ENCODE measurements at places on chromosomes 16 and 17.

- no peak for DNase-seq
These were observed 11.9 kb upstream of the PITPNM3 start for GRCh38 chr17:6568184-6568758.

DNA sequence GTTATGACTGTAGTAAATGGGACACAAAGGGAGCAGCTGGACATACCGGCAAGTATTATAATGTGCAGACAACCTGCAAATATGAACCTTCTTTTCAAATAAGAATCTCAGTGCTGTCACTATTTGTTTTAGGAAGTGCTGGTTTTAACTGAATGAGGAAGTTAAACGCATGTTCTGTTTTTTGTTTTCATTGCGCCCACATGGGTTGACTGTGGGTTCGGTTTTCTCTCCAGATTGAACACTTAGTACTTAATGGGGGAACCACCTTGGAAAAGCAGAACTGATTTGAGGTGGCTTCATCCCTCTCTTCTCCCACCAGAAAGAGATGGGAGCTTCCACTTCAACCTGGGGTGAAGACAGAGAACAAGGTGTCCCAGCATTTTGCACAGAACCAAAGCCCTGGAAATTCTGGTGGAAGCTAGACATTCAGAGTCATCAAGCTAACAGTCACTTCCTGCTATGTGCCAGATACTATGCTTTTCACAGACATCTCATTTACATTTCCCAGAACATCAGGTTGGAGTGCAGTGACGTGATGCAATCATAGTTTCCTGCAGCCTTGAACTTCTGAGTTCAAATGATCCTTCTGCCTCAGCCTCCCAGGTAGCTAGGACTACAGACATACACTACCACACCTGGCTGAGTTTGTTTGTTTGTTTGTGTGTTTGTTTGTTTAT lies 149.8 kb downstream of the CDH13 start:
- DNase-seq: no peak

DNA sequence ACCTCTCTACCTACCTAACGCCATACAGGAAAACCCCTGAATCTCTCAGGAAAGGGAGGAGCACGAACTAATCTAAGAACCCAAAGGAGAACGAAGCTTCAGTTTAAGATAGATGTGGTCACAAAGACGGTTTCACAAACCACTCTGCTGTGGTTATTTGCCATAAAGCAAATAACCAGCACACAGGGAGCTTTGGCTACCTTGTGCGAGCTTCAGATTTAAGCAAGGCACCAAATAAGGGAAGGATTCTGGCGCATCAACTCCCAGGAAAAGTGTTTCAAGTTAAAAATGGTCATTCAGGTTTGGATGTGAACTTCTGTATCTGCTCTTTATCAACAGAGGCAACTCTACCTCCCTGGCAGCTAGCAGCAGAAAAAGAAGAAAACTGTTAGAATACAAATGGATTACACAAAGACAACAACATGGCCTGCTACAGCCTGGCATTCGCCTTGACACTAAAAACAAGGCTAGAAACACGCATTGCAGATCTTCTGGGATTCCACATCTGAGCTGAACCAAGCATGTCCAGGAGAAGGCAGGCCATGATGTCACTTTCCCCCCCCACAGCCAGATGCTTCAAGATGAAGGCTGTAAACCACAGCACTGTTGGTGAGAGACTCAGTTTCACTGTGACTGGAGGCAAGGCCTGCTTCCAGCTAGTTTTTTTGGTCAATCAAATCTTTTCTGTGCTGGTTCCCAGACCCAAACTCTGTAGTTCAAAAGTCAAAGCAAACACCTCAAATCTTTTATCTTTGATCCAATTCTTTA lies 43.6 kb downstream of the SMG6 start:
- peak; percentile 45 for DNase-seq

GRCh38 chr16:49635009-49635350 lies 220.9 kb downstream of the ZNF423 start:
- no peak for DNase-seq

DNA sequence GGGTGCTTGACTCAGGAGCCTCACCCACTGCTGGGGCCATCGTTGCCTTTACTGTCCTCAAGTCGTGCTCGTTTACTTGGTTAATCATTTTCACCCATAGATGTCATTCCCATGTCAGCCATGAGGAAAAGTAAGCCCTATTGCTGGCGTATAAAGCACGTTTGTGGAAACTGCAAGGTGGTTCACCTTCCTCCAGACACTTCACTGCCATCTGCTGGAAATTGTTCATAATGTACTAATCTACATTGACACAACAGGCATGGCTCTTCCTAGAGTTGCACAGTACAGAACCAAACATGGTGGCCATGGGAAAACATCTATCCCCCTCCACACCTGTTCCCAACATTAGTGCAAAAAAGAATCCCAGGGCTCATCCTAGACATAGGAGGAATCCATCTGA lies 116.6 kb downstream of the ZNF18 start:
- no peak for DNase-seq

- DNase-seq: peak; percentile 86
These were observed 3.3 kb upstream of the PPP1R1B start for GRCh38 chr17:39623356-39623950.

DNA sequence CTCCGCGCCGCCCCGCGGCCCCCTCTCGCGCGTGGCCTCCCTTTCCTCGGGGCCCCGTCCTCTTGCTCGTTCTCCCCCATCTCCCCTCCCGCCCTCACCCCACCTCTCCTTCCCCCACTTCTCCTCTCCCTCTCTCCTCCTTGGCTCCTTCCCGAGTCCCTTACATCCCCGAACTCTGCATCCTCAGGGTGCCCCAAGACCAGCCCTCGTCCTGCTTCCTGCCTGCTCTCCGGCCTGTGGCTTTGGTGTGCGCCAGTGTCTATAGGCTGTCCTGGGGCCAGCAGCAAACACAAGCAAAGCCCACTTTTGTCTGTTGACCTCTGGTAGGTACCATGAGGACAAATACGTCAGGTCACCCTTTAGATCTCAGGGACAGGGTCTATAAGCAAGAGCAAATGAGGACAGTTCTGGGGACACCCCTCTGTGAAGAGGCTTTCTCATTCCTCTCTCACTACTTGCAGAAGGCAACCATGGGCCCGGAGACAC lies 284 bp upstream of the COPZ2 start:
- DNase-seq: no peak

DNA sequence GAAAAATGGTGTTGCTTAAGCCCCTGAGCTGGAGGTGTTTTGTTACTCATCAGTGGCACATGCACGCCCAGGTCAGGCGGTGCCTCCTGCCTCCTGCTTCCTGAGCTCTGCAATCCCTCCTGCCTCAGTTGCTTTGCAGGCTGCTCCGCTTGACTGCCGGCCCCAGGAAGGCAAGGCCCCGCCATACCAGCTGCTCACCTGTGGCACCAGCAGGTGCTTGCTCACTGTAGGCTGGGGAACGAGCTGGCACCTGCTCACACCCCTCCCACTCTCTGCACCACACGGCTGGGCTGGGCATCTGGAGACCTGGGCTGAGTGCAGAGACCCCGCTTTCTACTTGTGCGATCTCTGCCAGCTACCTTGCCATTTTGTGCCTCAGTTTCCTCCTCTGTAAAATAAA lies 200.2 kb downstream of the RBFOX3 start:
- no peak for DNase-seq

DNA sequence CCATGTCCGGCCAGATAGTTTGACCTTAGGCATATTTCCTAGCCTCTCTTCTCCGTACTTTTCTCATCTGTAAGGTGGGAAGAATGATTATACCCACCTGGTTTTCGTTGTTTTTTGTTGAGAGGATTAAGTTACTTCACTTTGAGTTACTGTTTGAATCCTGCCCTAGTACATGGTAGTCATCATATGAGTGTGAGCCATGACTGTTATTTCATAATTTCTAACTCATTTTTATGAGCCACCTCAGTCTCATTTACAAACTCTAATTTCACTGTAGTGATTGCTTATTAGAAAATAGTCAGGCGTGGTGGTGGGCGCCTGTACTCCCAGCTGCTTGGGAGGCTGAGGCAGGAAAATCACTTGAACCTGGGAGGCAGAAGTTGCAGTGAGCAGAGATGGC lies 45.1 kb downstream of the YPEL2 start:
- DNase-seq: no peak

All from T-helper 9 cell (primary cell).